ENCODE measurements at places on chromosomes 4 and X.
A peak's percentile ranks its signal among the peaks of the same experiment; 100 is the strongest.

GRCh38 chrX:110026099-110026844 is 23.4 kb downstream of the TMEM164 start:
- DNase-seq: peak; percentile 14

DNA sequence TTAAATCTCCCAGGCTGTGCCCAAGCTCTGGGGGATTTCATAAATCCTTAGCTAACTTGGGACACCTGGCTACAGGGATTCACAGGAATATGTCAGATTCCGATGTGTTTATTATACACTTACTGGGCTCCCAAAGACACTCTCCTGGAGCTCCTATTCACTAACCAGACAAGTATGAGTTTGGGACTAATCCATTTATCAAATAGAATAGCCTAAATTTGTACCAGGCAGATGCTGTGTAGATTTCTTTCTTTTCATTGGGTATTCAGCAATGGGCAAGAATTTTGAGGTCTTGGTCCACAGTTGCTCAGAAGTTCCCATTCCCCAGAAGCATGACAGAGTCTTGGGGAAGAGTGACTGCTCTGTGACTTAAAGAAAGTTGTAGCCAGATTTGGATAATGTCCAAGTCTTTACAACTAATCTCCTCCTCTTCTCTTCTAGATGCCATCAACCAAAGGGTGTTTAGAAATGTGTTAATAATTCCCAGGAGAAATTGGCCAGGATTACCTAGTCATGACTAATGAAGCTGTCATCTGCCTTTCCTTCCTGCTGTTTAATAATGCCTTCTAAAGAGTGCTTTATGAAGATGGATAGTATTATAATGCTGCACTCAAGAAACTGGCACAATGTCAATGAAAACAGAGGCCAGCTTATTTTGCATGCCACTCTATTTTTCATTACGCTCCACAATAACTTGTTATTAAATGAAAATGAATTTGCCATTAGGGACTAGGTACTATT is 120.9 kb downstream of the CHIC2 start:
- peak; percentile 6 for DNase-seq

- DNase-seq: no peak
These were observed 129.4 kb downstream of the CNKSR2 start for GRCh38 chrX:21503593-21503992.

GRCh38 chr4:150722908-150723362 is 141.0 kb downstream of the MAB21L2 start:
- no peak for DNase-seq

DNA sequence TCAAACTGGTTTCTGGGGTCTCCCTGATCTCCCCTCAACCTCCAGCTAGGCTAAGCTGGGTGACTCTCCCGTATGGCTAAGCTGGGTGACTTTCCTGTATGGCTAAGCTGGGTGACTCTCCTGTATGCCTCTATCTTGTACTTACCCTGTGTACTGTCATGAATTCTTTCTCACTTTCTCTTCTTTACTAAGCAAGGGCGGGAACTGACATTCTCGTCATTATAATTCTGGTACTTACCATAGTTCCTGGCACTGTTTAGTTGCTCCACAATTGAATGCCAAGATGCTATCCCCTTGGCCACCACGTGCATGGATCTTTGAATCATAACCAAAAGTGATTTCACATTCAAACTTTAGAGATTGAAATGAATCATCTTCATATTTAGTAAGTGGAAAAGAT is 8.8 kb downstream of the INTU start:
- DNase-seq: no peak

- no peak for DNase-seq
These were observed 332.1 kb downstream of the ARAP2 start for GRCh38 chr4:35912174-35912573.

GRCh38 chr4:89502581-89502980 is 195.0 kb upstream of the GPRIN3 start:
- no peak for DNase-seq

GRCh38 chr4:4633431-4633830 is 91.6 kb upstream of the STX18 start:
- DNase-seq: no peak

DNA sequence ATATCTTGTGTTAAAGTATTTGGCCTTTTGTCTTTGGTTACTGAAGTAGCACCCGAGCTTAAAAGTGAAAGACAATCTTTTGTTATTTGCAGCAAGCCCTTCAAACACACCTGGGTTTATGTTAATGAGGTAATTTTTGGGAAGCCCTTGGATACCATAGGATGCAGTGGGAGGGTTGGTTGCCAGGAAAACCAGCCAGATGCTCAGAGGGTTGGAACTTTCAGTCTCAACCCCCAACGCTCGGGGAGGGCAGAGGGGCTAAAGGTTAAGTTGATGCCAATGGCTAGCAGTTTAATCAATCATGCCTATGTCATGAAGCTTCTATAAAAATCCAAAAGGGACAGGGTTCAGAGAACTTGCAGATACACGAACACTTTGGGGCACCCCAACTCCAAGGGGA is 17.2 kb upstream of the GPR173 start:
- no peak for DNase-seq

GRCh38 chr4:165663411-165663810 is 209.6 kb upstream of the TLL1 start:
- DNase-seq: no peak

GRCh38 chr4:160563552-160564282 is 1460.8 kb downstream of the RAPGEF2 start:
- DNase-seq: no peak

- no peak for DNase-seq
These were observed 68.4 kb downstream of the TAPT1 start for GRCh38 chr4:16157609-16158503.

- no peak for DNase-seq
These were observed 29.5 kb downstream of the ASMTL start for GRCh38 chrX:1423215-1423614.

GRCh38 chrX:119399772-119400101 is 601 bp downstream of the SLC25A43 start:
- DNase-seq: no peak

DNA sequence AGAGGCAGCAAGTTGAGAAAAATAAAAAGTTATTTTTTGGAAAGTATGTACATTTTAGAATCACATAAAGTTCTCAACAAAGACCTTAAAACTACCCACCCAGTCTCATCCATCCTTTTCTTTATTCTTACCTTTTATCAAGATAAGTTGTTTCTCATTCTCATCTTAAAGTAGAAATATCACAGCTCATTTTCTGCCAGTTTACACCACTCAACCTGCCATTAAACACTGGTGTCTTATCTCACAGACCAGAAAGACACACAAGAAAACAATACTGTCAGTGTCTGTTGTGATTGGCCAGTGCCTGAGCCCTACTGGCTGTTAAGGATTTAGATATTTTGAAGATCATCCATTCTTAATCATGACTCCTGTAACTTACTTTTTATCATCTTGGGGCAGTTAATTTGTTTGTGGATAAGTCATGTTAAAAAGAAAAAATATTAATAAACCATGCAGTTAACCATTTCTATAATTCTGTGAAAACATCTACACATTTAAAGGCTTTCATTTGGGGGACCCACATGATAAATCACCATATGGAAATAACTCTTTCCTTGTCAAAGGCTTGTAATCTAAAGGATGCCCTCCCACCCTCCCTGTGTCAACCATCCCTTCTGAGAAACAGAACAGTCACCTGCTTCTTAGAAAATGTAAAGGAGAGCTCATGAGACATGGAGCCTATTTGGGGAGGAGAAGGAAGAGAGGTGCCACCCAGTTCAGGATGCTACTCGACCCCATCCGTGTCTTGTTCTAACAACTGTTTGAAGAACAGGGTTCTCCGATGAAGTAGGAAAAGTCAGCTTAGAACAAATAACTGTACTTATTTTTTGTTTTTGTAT is 897.2 kb upstream of the INTU start:
- no peak for DNase-seq

GRCh38 chr4:187961171-187961570 is 34.4 kb upstream of the ZFP42 start:
- no peak for DNase-seq

DNA sequence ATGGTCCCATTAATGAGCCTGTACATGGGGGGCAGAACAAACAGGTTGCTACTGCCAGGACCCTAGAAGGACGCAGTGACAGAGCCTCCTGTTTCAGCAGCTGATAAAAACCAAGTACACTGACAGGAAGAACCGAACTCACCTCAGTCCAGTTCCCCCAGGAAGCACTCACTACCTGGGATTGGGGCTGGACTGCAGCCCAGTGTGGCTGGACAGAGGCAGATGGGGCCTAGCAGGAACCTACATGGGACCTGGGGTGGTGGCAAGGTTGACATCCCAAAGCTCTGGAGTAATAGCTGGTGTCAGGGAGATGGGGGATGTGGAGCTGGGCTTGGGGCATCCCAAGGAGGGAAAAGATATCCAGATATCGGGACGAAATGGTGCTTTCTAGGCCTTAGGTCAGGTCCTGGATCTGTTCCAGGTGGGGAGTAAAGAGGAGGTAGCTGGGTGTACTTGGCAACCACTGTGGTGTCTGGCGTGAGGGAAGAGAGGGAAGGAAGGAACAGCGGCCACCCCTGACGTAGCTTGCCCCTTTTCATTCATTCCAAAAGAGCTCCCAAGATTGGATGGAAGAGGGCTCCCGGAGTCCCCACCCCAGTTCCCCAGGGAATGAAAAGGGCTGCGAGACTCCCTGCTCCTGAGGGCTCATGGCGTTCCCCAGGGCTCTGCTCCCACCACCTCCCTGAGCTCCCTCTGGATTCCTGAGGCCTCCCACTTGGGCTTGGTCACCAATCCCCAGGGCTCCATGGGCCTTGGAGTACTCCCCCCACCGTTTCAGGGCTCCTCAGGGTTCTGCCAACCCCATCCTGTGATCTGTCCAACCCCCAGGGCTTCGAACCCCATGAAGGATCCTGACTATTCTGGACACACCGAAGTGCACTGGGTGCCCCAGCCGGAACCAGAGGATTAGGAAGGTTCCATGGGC is 4.5 kb downstream of the EMD start:
- DNase-seq: no peak

DNA sequence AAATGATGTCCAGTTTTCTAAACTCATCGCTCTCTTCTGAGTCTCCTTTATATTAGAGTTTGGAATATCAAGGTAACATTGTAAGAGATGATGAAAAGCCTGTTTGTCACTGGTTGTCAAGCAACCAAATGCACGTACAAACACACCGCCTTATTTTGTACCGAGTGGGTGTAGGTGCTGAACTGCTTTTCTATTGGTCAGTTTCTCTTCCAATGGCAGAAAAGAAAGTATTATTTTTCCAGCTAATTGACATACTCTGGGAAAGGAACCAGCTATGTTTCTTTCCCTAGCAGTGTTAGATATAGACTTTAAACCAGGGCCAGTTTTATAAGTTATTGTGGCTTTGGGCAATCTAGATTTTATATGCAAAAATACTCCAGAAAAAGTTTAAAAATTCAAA is 6.6 kb upstream of the PPM1K start:
- no peak for DNase-seq

GRCh38 chr4:73676136-73676535 is 55.9 kb upstream of the RASSF6 start:
- DNase-seq: no peak

DNA sequence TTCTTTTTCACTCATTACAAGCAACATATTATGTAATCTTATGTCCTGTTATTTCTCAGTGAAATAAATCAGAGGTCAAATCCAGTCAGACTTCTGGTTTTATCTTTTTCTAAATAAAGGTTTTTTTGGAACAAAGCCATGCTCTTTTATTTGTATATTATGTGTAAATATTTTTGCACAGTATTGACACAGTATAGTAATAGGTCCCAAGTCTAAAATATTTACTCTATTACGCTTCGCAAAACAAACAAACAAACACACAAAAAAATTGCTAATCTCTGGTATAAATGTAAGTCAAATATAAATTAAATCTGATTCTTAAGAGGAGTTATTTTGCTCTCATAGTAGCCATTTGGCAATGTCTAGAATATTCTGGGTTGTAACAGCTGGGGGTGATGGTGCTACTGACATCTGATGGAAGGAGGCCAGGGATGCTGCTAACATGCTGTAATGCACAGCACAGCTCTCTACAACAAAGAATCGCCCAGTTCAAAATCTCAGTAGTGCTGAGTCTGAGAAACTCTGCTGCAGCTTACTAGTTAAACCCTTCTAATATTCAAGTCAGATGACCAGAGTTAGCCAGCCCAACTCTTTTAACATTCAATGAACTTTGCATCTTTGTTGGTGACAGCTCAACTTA is 602.1 kb downstream of the RAB28 start:
- DNase-seq: no peak

DNA sequence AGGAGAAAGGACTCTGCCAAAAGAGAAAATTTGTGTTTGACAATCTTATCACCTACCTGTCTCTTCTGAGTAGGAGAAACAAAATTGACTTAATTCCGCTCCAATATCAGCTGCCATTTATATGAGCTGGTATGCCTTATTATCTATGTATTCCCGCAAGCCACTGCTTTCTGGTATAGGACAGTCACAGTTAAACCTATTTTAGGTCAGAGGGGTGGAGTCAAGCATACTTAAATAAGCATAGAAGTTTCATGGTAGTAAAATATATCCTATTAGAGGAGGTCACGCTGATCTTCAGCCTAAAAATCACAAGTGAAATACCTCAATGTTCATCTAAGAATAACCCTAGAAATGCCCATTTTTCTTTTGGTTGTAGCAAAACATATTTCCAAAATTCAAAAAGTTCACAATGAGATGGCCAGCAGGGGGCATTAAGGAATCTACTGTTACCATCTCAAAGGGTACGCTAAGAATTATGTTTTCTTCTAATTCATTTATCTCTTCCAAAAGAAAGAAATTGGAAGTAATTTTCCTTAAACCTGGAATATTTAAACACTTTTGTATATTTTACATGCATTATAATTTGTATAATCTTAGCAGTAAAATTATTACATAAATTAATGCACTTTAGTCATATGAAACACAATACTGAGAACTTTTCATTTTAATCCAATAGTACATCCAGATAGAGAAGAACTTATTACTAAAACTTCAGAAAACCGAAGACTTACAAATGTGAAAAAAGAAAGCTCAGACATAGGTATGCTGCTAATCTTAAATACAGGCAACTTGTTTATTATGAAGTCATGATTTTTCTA is 10.5 kb downstream of the PPAT start:
- DNase-seq: no peak

GRCh38 chr4:163251204-163251603 is 81.2 kb downstream of the NPY1R start:
- peak; percentile 6 for DNase-seq

DNA sequence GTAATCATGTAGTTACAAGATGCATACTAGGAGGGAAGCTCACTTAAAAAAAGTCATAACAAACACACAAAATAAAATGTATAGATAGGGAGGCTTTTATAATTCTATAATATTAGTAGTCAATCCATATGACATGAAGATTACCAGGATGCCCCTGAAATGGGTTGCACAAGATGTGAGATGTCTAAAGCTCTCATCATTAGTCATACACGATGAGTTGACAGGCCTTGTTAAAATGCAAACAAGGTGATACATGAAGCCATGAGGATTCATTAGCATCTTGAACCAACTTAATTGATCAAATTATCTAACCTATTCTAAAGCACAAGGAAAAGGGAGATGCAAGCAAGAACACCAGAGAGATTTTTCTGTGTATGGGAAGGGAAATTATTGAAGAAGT is 470.2 kb downstream of the IQCM start:
- no peak for DNase-seq

DNA sequence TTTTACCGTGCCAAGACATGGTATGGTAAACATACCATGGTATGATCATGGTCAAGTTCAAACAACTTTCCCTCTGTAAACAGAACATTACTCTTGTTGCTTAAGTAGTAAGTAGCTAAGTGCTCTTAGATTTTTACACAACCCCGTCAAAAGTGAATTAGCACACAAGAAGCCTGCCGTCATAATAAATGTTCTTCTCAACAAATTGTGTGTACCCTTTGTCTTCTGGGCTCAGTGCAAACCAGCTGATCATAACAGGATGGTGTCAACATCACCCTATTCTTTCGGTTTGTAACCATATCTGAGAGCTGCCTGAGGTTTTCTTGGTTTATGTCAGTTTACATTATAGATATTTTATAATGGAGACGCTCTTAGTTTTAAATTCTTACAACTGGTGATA is 28.8 kb downstream of the MSL3 start:
- DNase-seq: no peak
